ENCODE measurements at places on chromosomes 6 and 20. TPM values are rescaled to one million over a fixed set of nuclear protein-coding genes. Genes with fewer than 3 reads are reported as not detected.

GRCh38 chr6:121657972-121658371 is 222.5 kb downstream of the GJA1 start:
- no peaks in the 10 kb centered on the region for H3K27me3 ChIP-seq
- peaks cover 4% of the 10 kb centered on the region for H3K4me1 ChIP-seq
- no peak for DNase-seq
- H3K4me3 ChIP-seq = no peak overlapping the region
- H3K36me3 ChIP-seq = no peaks in the 10 kb centered on the region

- no peak for DNase-seq
- H3K4me3 ChIP-seq = no peak overlapping the region
- H3K36me3 ChIP-seq = no peaks in the 10 kb centered on the region
- no peaks in the 10 kb centered on the region for H3K27me3 ChIP-seq
- H3K27ac ChIP-seq = no peak overlapping the region
Observed at GRCh38 chr20:34042262-34042661, 48.6 kb downstream of the RALY start.

DNA sequence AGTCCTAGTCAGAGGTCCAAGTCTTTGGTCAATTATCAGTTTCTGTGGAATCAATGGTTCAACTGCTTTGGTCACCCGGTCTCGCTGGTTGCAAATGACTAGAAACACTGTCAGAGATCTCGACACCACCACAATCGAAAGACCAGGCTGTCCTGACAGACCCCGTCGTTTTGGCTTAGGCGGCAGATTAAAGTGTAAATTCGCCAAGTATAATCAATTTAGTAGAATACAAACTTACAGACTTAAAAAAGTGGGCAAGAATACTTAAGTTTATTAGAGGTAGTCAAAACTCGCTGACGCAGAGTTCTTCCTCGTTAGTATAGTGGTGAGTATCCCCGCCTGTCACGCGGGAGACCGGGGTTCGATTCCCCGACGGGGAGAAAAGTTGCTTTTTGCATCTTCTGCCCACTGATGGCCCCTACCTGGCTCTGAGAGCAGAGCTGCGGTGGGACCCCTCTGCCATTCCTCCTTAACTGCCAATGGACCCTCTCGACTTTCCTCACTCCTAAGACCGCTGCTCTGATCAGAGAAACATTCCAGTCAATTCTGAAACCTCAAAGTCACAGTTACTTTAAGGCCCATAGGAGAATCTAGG is 30.6 kb upstream of the ZNF184 start:
- peak; percentile 52 for DNase-seq
- no peaks in the 10 kb centered on the region for H3K4me1 ChIP-seq
- H3K36me3 ChIP-seq = no peaks in the 10 kb centered on the region

DNA sequence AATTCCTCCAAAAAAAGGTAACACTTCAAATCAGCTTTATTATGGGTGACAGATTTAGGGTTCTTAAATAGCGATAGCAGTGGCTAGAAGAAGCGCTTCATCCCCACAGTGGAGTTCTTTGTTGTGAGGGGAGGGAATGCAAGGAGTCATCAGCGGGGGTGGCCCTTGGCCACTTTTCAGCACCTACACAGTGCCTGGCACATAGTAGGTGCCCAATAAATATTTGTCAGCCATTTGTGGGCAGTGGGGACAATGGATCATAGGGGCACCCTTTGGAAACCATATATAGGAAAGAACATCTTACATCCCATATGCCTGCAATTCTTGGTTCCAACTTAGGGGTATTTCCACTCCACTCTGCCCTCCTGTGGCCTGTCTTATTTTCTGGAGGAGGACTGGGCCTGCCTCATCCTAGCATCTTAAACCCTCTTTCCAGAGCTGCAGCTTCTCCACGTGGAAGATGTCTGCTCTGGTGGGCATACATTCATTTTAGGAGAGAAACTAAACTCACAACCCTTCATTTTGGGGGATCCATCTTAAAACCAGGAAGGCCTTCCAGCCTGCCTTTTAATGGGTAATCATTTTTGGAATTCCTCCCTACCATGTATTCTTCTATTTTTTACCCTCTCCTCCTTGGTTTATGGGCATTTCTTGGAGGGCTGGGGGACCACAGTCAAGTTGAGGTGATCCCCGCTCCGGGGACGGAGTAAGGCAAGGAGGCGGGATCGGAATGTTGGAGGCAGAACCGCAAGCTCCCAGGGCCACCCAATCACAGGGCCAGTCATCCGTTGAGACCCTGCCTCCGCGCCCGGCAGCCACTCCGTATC is 2.6 kb upstream of the GPSM3 start:
- H3K27me3 ChIP-seq = no peaks in the 10 kb centered on the region
- no peaks in the 10 kb centered on the region for H3K36me3 ChIP-seq
- H3K4me3 ChIP-seq = peak overlapping the region; percentile 55

DNA sequence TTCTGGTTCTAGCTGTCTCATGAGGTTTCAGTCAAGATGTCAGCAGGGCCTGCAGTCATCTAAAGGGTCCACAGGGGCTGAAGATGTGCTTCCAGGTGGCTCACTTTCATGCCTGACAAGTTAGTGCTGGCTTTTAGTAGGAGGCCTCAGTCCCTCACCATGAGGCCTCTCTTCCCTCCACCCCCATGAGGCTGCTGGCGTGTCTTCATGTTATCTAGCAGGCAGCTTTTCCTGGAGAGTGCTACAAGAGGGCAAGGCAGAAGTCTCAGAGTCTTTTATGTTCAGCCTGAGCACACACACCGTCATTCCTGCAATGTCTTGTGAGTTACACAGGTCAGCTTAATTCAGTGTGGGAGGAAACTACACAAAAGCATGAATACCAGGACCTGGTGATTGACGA is 769.9 kb downstream of the HDGFL1 start:
- no peaks in the 10 kb centered on the region for H3K4me1 ChIP-seq
- H3K36me3 ChIP-seq = no peaks in the 10 kb centered on the region
- H3K27me3 ChIP-seq = no peaks in the 10 kb centered on the region
- no peak overlapping the region for H3K4me3 ChIP-seq
- no peak for DNase-seq

- H3K27me3 ChIP-seq = no peaks in the 10 kb centered on the region
- no peaks in the 10 kb centered on the region for H3K36me3 ChIP-seq
- no peaks in the 10 kb centered on the region for H3K4me1 ChIP-seq
- no peak overlapping the region for H3K27ac ChIP-seq
- H3K4me3 ChIP-seq = no peak overlapping the region
- no peak for DNase-seq
Observed at GRCh38 chr6:73857341-73857890, 161.4 kb downstream of the CD109 start.

GRCh38 chr20:63572788-63573646 is 1.0 kb downstream of the HELZ2 start:
- H3K27ac ChIP-seq = no peak overlapping the region
- no peaks in the 10 kb centered on the region for H3K27me3 ChIP-seq
- H3K36me3 ChIP-seq = no peaks in the 10 kb centered on the region
- DNase-seq = no peak
- H3K4me1 ChIP-seq = peaks cover 21% of the 10 kb centered on the region
- peak overlapping the region; percentile 75 for H3K4me3 ChIP-seq

DNA sequence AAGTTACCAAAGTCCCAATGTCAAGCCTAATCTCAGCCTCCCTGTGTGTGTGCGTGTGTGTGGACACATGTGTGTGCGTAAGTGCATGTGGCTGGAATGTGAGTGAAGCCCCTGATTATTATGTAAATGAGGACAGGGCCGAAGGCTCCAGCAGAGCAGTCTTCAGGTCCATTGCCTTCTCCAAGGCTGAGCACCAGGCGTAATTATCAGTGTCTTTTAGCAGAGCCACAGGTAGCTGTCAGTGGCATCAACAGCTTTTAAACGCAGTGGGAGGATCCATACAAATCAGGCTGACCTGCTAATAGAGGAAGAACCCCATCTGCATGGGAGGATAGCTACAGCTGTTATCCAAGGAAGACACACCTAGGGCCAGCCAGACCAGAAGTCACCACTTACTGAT is 324.3 kb upstream of the MOCS1 start:
- H3K4me3 ChIP-seq = no peak overlapping the region
- DNase-seq = no peak

GRCh38 chr20:40810332-40811000 is 121.4 kb upstream of the MAFB start:
- DNase-seq = no peak
- H3K36me3 ChIP-seq = no peaks in the 10 kb centered on the region
- H3K27me3 ChIP-seq = peaks cover 6% of the 10 kb centered on the region
- no peaks in the 10 kb centered on the region for H3K4me1 ChIP-seq

DNA sequence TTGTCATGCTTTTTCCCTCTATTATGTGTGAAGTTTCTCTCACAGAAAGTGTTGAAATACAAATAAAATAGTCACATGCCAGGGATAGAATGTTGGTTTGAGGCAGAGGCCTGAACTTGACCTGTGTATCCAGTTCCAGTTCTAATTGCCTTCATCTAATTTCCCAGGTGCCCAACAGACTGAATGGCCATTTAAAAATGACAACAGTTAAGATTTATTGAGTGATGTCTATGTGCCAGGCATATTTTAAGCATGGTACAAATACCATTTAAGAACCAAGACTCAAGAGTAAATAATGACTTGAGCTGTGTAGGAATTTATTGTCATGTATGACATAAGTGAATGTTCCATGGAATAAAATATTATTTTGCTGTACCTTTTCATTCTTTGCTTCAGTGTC is 87.6 kb upstream of the EMILIN3 start:
- no peak overlapping the region for H3K4me3 ChIP-seq
- peaks cover 24% of the 10 kb centered on the region for H3K36me3 ChIP-seq
- no peaks in the 10 kb centered on the region for H3K4me1 ChIP-seq
- no peak for DNase-seq
- H3K27me3 ChIP-seq = no peaks in the 10 kb centered on the region
- no peak overlapping the region for H3K27ac ChIP-seq

DNA sequence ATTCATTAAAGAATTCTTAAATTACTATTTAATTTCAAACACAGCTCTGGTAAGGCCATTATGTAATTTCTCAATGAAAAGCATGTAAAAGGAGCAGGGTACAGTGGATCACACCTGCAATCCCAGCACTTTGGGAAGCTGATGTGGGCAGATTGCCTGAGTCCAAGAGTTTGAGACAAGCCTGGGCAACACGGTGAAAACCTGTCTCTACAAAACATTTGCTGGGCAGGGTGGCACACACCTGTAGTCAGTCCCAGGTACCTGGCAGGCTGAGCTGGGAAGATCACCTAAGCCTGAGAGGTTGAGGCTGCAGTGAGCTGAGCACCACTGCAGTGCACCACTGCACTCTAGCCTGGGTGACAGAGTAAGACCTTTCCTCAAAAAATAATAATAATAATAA is 37.4 kb downstream of the MDN1 start:
- no peak overlapping the region for H3K4me3 ChIP-seq
- DNase-seq = no peak
- H3K36me3 ChIP-seq = peaks cover 21% of the 10 kb centered on the region

DNA sequence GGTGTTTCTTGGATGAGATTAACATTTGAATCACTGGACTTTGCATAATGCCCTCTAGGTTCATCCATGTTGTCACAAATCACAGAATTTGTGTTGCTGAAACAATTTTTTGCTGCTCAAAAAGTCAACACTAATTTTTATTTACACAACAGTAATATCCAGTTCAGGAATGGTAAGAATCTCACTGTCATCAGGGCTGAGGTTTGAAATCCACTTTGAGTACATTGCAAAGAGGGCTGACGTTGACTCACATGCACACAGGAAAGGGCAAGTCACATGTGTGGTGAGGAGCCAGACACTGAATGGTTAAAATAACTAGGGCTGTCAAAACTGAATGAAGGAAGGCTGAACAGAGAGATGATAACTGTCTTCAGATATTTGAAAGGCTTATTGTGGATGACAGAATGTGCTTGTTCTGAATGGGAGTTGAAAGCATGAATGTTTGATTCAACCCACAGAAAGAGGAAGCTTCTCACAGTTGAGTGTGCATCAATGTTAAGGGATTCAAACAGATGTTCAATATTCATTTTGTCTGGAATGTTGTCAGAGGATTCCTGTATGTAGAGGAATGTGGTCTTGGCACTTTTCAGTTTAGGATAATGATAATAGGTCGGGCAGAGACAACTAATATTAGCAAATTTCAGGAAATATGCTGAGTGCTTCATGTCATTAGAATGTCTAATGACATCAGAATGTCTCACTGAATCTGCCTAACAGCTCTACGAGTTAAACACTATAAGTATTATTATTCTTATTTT is 3.6 kb upstream of the ADGRG6 start:
- no peaks in the 10 kb centered on the region for H3K36me3 ChIP-seq
- H3K27ac ChIP-seq = peak overlapping the region; percentile 70
- H3K27me3 ChIP-seq = no peaks in the 10 kb centered on the region
- peak; percentile 77 for DNase-seq
- H3K4me1 ChIP-seq = peaks cover 18% of the 10 kb centered on the region

DNA sequence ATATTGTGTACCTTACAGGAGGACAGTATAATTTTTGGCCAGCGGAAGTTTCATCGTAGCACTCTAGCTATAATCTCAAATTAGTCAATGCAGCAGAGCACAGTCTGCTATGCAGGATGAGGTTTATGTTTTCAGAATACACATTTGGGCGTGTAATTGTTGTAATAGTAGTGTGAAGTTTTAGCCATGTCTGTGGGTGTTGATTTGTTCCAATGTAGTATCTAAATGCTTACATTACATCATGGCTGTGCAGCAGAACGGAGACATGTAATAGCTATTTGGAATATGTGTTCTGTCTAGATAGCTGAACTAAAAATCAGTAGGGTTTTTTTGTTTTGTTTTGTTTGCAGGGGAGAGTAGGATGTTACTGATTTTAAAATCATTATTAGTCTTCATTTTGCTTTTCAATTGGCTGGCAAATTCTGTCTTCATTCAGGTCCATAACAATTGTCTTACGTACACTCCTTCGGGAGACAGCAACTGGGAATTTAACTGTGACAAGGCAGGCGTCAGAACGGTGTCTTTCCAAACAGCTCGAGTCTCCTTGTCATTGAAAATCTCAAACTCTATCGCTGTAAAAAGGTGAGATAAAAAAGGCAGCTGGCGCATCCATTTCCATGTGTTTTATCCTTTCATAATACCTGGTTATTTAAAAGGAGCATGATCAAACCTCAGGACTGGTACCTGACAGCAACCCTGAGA is 65.1 kb upstream of the CDH4 start:
- peak overlapping the region; percentile 67 for H3K27ac ChIP-seq
- H3K4me1 ChIP-seq = peaks cover 15% of the 10 kb centered on the region
- no peaks in the 10 kb centered on the region for H3K27me3 ChIP-seq
- peak; percentile 60 for DNase-seq
- peak overlapping the region; percentile 15 for H3K4me3 ChIP-seq

GRCh38 chr6:93317592-93317991 is 101.8 kb downstream of the EPHA7 start:
- H3K27ac ChIP-seq = no peak overlapping the region
- DNase-seq = no peak
- H3K36me3 ChIP-seq = no peaks in the 10 kb centered on the region

DNA sequence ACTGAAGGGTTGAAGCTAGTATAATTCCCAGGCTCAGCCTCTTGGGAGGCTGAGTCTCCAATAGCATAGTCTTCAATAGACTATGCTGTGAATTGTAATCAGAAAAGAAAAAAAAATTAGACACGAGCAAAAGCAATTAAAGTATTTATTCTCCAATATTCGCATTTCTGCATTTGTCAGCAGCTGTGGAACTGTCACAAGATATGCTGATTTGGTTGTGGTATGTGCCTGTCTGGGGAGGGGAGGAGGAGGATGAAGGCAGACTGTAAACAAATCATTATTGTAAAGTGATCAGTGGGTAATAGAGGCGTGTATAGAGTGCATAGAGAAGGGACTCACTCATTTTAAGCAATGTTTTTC is 10.1 kb upstream of the BICRAL start:
- H3K27ac ChIP-seq = no peak overlapping the region
- H3K36me3 ChIP-seq = no peaks in the 10 kb centered on the region
- no peak for DNase-seq
- H3K27me3 ChIP-seq = no peaks in the 10 kb centered on the region
- H3K4me1 ChIP-seq = peaks cover 4% of the 10 kb centered on the region

Gene IL17A
- total RNA-seq = not detected

Gene TAB2
- 81.8 TPM for total RNA-seq

Gene NKAPL
- total RNA-seq = not detected

Gene TCF21
- 0.52 TPM for total RNA-seq

Gene SALL4
- total RNA-seq = 15.0 TPM

Gene LY6G6C
- 0.66 TPM for total RNA-seq

Gene HTR1E
- total RNA-seq = not detected

Gene ATP6V1G2
- 3.4 TPM for total RNA-seq

Gene RSPH3
- total RNA-seq = 10.2 TPM

Gene UNC5CL
- total RNA-seq = 0.27 TPM

Data from astrocyte (in vitro differentiated cells and primary cell).